Stimulated activated CD4-positive, alpha-beta T cell treated with anti-CD3 and anti-CD28 coated beads, TNF-alpha, amount 100 ng/mL, for 4 hours (primary cell): ENCODE measurements at places on chromosomes 2 and 18.

- no peak for DNase-seq
Measured at GRCh38 chr2:189191766-189192165, 12.2 kb upstream of the COL5A2 start.

DNA sequence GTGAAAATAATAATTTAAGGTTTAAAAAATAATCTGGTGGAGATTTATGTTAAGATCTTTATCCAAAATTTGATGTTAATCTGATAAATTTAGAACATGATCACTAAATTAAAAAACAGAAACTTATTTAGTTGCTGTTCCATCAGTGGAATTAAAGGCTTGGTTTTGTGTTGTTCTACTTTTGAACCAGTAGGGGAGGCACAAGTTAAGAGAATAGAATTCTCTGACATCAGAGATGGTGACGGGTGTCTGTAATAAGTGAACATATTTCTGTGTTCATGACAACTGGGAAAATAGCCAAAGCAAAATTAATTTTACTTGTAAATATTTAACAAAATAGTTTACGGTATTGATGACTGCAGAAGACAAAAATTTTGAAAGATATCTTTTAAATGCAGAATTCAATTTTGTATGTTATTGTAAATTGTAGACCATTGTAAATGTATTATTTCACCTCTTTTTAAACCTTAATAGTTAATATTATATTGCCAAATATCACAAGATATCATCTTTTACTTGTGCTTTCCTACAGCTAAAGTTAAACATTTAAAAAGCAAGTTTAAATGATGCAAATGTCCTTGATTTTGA is 106.0 kb downstream of the UBR3 start:
- no peak for DNase-seq

GRCh38 chr2:9263428-9263827 is 56.8 kb downstream of the ASAP2 start:
- DNase-seq: no peak

DNA sequence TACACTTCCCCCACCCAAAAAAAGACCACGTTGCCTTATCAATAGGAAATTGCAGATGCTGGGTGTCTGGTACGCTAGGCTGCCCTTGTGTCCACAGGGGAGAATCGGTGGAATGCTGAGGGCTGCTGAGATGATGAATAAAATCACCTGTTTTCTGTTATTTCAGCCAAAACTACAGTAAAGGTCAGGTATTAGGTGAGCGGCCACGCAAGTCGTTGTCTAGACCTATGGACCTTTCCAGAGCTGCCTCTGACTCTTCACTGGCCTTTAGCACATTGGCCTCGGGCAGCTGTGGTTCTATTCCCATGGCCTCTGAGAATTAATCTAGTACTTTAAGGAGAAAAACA is 89.6 kb downstream of the MTCL1 start:
- no peak for DNase-seq

DNA sequence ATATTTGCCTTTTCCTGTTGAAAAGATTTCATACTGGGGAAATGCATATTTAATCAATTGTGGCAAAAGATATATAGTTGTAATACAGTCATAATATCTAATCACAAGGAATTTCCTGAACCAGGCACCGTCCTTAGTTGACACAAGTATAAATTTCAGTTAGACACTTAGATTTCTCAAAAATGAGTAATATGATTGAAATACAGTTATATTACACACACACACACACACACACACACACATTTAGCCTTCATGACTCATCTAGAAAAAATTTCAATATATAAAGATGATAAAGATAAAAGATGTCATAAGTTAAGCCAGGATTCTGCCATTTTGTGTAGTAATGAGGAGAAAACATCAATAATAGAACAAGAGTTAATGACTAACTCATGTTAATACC is 258.4 kb upstream of the ZNF804A start:
- DNase-seq: no peak

GRCh38 chr2:96866586-96866985 is 3.3 kb downstream of the SEMA4C start:
- no peak for DNase-seq

GRCh38 chr2:226358688-226359087 is 440.9 kb downstream of the IRS1 start:
- DNase-seq: no peak

DNA sequence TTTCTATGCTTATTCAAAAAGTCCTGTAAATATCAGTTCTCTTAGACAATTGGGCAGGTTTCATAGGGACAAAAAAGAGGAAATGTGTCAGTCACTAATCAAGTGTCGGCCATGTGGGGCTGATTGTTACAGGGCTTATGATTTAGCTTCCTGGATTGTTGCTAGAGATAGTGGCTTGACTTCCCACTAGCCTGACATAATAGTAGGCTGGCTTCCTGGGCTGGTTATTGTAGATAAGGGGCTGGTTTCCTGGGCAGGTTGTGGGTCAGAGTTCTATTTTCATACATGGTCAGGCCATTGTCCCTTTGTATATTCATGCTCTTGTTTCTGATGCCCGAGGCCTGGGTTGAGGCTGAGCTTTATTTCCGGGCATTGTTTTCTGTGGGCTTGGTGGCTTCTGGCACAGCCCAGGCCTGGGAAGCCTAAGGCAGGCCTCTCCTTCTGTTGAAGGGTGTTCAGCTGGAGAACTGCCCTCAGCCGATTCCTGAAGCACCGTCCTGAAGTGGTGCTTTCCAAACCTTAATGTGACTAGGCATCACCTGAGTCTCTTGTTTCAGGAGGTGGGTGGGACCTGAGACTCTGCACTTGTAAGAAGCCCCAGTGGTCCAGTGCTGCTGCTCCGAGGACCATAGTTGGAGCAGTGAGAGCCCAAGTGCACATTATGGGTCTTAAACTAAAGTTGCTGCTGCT is 37.0 kb downstream of the CD8B2 start:
- no peak for DNase-seq

DNA sequence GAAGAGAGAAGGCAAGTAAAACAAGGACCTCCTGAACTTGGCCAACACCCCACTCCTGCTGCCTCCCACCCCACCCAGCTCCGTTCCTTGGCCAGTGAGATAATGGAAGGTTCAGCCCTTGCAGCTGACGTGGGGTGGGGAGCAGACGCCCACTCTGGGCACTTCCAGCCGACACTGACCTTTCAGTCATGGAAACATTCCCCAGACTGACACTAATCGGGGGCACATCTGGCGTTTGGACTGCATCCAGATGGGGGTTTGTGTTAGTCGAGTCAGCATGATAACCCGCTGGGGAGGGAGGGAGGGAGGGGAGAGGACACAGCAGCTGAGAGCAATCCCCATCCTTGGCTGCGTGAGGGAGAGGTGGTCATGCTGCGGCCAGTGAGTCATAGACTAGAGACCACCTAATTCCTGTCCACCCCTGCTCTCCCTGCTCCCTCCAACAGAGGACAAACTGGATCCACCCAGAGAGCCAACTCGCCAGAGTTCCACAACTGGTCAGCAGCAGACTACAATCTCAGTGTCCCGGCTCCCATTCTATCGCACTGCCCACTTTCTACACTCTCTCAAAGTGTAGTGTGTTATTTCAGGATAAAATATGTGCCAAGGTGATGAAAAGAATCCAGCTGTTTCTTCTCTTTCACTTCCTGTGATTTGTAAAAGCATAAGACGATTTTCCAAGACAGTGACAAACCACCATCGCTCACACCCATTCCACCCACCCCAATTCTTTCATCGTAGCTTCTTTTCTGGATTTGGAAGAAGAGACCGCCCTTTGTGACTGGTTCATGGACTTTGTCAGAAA is 115.4 kb upstream of the PKDCC start:
- DNase-seq: no peak

DNA sequence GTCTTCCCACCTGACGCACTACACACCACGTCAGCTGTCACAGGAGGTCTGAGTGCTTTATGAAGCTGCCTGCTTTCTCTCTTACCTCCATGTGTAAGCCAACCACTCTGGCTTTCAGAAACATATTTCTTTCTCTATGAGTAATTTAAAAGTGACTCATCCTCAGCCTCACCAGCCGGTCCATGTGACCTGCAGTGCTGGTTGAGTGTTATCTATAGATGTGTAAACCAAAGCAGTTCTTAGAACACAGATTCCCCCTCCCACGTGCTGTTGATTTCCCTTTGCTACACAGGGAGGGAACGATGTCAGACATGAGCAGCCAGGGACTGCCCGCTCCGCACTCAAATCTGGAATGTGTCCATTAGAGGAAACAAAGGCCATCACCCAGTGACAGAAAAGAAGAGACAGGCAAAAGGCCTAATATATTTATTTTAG is 157.8 kb downstream of the BCL2 start:
- DNase-seq: peak; percentile 78

DNA sequence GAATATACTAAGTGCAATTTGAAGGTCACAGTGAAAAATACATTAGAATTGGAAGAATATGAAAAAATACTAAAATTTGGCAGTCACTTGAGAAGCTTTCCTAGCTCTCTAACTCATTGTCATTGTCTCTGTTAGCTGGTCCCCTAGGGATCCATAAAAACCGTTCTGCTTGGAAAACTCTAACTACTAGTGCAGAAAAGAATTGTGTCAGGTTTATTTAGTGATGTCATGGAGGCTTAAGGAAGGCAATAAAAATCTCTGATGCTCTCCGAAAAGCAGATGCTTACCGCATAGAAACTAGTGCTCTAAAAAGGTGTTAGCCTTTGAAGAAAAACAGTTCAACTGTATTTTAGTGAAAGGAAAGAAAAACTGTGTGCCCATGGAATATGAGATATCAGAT is 150.1 kb upstream of the DLGAP1 start:
- DNase-seq: no peak

DNA sequence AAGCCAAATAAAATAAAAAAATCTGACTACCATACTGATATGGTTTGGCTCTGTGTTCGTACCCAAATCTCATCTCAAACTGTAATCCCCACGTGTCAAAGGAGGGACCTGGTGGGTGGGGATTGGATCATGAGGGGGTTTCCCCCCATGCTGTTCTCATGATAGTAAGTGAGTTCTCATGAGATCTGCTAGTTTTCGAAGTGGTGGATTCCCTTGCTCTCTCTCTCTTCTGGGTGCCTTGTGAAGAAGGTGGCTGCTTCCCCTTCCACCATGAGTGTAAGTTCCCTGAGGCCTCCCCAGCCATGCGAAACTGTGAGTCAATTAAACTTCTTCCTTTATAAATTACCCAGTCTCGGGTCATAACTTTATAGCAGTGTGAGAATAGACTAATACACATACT is 123.8 kb upstream of the WDSUB1 start:
- DNase-seq: no peak

- no peak for DNase-seq
Measured at GRCh38 chr2:60053791-60054190, 499.7 kb downstream of the BCL11A start.

DNA sequence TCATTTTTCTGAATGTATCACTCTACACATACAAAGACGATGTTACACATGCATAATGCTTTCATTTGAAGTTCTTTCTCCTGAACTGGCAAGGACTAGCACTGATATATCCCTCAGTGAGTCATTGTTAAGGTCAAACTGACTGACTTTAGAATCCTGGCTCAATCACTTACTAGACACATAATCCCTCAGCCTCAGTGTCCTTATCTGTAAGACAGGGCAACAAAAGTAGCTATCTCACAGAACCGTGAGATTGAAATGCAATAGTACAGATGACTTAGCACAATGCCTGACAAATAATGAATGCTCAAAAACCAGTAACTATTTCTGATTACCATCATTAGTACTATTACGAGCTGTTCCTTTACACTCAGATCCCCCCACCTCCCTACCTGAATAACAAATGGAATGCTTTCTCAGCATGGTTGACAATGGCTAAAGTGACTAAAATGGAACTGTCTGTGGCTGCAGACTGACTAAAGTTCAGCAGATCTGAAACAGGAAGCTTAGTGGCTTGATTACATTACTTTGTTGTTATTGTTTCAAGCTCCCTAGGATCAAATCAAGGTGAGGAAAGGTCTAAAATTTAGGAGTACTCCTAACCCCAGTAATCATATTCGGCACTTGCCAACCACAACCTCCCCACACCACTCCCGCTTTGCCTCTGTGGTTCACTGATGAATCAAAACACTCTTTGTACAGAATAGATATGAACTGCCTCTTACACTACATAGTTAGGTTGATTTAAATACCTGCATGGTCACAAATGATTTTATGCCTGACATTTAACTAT is 35.8 kb upstream of the CACNB4 start:
- no peak for DNase-seq

GRCh38 chr2:170817093-170818035 is 677 bp downstream of the GAD1 start:
- no peak for DNase-seq

DNA sequence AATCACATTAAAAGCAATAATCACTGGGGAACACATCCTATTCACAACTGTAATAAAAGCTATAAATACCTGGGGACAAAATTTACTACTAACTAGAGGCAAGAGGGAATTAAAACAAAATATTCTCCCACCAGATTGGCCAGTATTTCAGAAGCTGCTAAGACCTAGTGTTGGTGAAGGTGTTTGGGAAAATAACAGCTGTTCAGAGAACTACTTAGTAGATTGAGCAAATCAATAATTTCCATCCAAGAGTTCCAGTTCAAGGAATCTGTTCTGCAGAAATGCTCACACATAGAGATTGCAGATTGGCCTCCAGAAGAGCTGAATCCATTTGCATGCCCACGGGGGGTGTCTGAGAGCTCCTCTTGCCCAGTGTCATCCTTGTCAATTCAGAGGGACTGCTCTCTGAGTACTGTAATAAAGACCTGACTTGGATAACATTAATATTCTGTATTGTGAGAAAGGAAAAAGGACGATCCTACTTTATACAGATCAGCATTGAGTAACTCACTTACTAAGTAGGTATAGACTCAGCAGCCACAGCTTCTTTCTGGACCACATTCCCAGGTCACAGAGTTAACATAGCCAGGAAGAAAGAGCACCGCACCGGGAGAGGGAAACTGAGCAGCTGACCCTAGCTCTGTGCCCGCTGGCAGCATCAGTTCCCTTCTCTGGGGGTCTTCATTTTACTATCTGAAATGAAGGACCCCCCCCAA is 5.6 kb downstream of the TUBB6 start:
- no peak for DNase-seq

GRCh38 chr2:241352227-241352626 is 3.9 kb upstream of the FARP2 start:
- DNase-seq: no peak

DNA sequence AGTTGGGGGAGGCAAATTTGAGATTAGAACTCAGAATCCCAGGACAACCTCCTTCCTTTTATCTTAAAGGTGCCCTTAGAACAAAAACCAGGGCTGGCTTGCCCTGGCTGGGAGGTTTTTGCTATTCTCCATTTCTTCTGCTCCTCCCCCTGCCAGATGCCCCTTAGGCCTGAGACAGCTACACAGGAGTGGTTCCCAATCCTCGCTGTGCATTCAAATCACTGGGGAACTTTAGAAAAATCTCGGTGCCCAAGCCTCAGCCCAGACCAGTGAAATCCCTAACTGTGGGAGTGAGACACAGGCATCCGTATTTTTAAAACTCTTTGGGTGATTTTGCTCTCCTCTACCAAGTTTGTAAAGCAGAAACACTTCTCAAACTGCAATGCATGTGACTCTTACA is 38.8 kb downstream of the LBH start:
- no peak for DNase-seq

GRCh38 chr2:191791953-191792560 is 54.8 kb downstream of the CAVIN2 start:
- DNase-seq: no peak

DNA sequence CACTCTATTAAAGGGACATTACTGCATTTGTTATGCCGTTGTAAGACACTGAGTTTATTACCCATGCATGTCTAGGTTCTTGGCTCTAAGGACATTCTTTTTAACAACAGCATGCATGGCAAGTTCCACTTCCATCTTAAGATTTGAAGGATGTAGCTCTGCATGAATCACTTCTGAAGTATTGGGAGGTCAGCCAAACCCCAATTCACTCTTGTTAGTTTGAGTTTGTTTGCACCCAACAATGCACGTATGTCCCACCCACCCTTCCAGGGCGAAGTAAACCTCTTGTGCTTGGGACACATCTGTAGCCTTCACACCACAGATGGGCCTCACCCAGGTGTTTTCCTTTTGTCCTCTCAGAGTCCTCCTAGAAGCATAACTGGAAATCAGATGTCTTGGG is 5.6 kb upstream of the LAMA3 start:
- DNase-seq: no peak
